NCI-H2081 (cell line): ENCODE measurements at places on chromosomes 1 and 21.

- no peak for DNase-seq
Observed at GRCh38 chr1:211938561-211938997, 96.8 kb downstream of the INTS7 start.

DNA sequence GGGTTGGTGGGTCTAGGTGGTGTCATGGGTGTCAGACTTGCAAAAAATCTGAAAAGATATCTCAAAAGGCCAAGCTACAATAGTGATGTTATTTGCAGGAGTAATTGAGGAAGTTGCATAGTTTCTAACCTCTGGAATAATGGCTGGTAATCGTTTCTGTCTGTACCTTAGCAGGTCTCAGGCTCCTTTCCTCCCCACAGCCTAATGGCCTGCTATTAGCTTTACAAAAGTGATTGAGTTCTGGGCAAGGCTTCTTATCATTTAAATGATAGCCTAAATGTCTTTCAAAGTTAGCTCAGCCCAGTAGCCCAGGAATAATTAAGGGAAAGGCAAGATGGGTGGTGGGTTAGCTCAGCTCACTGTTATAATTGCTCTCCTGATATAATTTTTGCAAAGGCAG, 37.7 kb upstream of the IGSF5 start:
- DNase-seq, result no peak

- no peak for DNase-seq
Observed at GRCh38 chr1:242147096-242147976, 148.4 kb upstream of the MAP1LC3C start.

GRCh38 chr1:160340866-160341265, 2.2 kb downstream of the COPA start:
- no peak for DNase-seq

DNA sequence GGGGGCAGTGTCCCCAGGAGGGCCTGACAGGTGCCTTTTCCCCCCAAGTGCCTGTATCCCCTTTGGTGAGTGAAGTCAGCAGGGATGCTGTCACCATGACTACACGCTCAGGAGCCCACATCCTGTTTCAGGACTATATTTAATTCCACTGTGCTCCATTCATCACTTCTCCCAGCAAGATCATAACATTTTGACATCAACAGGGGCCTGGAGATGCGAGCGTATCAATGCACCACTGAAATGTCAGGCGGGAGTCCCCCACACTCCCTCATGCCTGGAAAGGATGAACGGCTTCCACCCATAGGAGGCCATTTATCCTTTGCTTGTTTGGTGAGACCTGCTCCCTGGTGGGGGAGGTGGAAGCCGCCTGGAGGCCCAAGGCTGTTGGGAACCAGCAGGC, 119.1 kb downstream of the PTPRU start:
- peak; percentile 84 for DNase-seq

DNA sequence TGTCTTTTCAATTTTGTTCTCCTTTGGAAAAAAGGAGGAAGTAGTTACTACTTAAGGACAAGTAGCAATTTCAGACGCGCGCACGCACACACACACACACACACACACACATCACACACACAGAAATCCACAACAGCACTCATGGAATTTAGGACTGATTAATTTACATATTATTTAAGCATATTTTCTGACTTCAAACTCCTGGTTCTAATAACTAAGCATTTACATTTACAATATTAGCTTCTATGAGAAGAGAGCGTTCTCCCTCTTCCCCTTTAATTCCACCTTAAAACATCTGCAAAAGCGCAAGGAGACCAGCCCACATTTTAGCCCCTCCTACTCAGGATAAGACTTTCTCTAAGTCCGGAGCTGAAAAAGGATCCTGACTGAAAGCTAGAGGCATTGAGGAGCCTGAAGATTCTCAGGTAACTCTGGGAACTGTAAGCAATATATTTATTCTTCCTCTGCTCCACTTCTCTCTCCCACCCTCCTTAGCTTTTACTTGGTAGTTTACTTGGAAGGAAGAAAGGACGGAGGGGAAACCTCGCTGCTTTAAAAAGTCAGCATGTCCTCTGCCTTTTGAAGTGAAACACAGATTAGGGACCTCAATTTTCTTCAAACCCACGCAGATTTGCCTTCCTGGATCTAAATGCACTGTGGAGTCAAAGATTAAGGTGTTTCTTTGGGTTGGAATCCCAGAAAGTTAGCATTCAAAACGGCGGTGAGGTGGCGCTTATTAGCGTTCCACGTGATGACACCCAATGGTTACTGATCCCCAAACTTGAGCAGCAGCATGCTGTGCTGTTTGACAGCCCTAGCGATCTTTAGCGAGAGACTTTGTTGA, at the start of gene PLA2G4A:
Gene PLA2G4A (plus strand): TSS at position 339 of the 844 bp plus-strand sequence. CDS start 25,406 bp downstream, outside the sequence.
- DNase-seq, result no peak

GRCh38 chr1:68624233-68624632, 127.4 kb upstream of the DEPDC1 start:
- DNase-seq, result no peak

GRCh38 chr1:110466646-110467280, 15.8 kb downstream of the PROK1 start:
- DNase-seq, result no peak

- DNase-seq, result peak; percentile 30
Observed at GRCh38 chr1:1540090-1540817, at the start of gene TMEM240. TMEM240 (minus strand) TSS chr1:1540624; CDS start chr1:1540346, 278 bp downstream.

DNA sequence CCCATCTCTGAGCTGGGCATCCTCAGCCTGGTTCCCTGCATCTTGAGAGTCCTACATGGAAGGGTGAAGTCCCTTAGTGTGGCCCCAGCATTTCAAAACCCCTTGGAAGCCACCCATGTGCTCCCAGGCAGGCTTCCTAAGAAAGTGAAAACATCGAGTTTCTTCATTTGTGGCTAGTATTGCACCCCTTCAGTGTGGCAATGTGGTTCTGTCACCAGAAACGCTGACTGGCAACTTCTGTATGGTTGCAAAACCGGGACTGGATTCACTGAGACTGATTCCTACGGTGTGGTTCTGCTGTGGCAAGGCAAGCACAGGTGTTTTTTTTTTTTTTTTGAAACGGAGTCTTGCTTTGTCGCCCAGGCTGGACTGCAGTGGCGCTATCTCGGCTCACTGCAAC, 9.0 kb upstream of the IFNGR2 start:
- DNase-seq, result no peak

DNA sequence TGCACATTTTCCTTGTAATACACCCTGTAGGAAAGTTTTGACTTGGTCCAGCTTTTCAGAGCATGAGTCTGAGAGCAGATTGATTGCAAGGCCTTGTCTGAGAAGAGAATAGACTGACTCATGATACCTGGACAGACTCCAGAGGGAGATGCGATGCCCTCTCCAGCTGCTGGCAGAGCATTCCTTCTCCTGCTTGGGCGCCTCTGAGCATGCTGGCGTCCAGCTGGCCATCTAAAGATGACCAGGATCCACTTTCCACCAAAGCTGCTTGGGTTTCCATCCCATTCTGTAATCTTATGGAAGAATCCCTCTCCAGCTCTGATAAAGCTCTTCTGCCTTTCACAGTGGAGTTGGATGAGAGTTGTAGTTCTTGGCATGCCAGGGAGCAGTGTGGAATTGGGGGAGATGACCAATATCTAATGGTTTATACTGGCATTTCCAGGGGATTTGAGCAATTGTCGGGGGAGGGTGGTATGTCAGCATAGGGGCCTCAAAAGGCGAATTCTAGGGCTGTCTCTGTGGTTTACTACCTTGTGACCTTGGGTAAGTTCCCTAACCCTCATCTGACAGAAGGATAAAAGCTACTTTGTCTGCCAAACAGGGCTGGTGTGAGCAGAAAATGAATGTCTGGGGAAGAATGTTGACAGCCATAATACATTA, 19.5 kb downstream of the SZRD1 start:
- DNase-seq, result no peak

DNA sequence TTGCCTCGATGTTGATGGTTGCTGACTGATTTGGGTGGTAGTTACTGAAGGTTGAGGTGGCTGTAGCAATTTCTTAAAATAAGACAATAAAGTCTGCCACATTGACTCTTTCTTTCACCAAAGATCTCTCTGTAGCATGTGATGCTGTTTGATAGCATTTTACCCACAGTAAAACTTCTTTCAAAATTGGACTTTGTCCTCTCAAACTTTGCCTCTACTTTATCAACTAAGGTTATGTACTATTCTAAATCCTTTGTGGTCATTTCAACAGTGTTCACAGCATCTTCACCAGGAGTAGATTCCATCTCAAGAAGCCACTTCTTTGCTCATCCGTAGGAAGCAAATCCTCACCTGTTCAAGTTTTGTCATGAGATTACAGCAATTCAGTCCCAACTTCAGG, 93.2 kb downstream of the PHTF1 start:
- DNase-seq, result no peak

DNA sequence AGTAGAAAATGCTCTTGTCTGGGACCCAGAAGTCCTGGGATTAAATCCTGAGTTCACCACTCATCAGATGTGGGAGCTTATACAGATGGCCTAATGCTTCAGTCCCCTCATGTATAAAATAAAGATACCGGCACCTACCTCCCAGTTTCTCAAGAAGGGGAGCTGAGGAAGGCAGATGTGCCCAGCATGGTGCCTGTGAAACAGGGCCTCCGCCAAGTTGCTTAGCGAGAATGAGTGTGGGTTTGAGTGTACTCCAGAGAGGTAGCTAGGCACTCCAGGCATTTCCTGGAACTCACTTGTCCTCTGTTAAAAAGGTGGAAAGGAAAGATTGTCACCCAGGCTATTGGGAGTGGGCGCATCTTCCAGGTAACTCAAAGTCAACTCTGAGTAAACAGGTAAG, 37.8 kb downstream of the IER5 start:
- no peak for DNase-seq

DNA sequence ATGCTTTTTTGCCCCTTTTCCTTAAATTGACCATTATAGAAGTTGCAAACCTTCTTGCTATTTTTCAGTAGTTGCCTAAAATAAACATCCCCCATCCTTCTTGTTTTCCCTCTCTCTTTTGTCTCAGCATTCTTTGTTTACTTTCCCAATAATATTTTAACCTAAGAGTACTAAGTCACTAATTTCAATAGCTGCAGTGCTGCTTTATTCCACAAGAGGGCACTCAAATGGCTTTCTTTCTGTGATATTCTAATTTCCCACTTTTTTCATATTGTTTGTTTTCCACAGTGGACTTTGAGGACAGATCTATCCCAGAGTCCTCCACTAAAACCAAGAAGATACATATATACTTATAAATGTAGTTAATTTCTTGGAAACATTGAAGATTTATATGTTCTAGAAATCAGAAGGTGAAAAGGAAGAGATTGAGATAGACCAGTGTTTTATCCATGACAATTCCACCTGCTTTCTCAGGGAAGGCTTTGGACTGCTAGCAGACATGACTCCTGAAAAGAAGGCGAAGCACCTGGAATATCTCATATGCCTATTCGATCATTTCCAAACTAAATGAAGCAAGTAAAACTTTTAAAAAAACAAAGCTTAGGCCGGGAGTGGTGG, 104.8 kb upstream of the GRIK1 start:
- peak; percentile 6 for DNase-seq

GRCh38 chr1:84377480-84378095, 20.7 kb upstream of the DNASE2B start:
- no peak for DNase-seq

DNA sequence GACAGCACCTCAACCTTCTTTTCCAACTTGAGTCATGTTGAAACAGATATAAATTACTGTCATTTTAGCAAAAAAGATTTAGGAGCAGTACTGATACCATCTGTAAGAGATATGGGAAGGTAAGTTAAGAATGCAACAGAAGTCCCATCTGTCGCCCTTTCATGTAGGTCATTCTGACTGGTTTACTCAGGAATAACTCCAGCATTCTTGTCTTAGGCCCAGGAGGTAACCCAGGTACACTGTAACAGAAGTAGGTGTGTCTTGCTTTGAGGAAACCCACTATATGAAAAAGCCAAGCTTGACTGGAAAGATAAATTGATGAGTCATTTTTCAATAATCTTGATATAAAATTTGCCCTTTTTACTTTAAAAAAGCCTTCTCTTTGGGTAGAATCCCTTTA, 35.4 kb downstream of the PGM1 start:
- DNase-seq, result no peak

GRCh38 chr21:32101277-32101676, 177.6 kb downstream of the MIS18A start:
- DNase-seq, result no peak

- DNase-seq, result no peak
Observed at GRCh38 chr1:202416641-202417040, 68.1 kb downstream of the PPP1R12B start.

GRCh38 chr1:181931873-181932272, 129.6 kb downstream of the ZNF648 start:
- no peak for DNase-seq

- no peak for DNase-seq
Observed at GRCh38 chr1:162626761-162627160, 5.5 kb upstream of the DDR2 start.

DNA sequence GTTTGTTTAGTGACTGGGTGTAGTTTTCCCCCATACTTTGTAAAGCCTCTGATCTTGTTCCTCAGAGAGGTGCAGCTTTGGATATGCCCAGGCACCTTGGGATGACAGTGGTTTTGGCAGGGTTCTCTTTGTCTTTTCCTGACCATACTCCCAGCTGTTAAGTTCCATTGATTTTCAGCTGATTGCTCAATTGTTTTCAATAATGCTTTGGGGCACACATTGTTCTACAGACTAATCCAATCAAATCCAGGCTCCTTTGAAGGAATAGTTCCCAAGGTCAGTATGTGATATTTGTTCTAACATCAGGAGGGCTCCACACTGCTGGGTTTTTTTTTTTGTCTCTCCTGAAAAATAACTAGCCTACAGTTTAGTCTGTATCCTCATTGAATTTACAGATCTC, 24.8 kb downstream of the PPP2R5A start:
- peak; percentile 23 for DNase-seq

DNA sequence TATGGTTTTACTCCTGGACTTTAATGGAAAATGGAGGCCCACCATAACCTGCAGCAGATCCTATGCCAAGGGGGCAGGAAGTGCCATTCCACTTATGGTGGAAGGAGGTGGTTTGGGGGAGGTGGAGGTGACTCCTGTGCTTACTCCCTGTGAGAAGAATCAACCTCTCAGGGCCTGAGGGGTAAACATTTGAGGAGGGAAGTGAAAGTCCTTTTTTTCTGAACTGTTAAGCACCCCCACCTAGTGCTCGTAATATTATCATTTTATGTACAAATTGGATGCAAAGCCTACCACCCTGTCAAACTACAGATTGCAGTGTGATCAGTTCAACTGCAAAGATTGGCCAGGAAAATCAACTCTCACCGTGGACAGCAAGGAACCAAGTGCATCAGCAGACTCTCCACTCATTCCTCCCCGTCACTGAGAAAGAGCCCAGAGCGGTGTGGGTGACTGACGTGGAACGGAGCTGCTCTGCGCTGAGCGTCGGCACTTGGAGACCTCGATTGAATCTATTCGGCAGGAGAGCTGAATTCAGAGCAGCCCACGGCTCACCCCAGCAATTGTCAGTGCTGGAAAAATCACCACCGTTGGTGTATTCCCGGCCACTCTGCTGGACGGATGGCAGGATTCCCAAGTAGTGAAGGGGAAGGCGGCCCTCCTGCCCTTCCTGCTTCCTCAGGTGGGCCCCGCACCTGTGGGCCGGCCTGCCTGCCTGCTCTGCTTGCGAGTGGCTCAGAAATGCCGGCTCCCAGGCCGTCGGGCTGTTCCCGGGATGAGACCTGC, 46.8 kb upstream of the COX20 start:
- DNase-seq, result no peak

GRCh38 chr1:44010935-44011471, 19.6 kb downstream of the CCDC24 start:
- DNase-seq, result no peak

- DNase-seq, result no peak
Observed at GRCh38 chr1:44154049-44154448, 12.6 kb upstream of the KLF18 start.
